ENCODE measurements at places on chromosomes 12 and 14. TPM values are rescaled to one million over a fixed set of nuclear protein-coding genes. Genes with fewer than 3 reads are reported as not detected.

Gene AGAP2
- total RNA-seq, result 1.7 TPM

Gene RACGAP1
- total RNA-seq, result 121 TPM

Gene SLC6A15
- 15.1 TPM for total RNA-seq

- no peak for DNase-seq
These were observed 784.2 kb downstream of the SLC6A15 start for GRCh38 chr12:84128117-84128991.

Gene LYZ
- total RNA-seq, result not detected

- DNase-seq, result peak; percentile 38
These were observed 1.8 kb upstream of the FAM222A start for GRCh38 chr12:109711596-109712461.

Gene TRHDE
- 0.22 TPM for total RNA-seq

Gene NPFF
- not detected for total RNA-seq

- no peak for DNase-seq
These were observed 70.5 kb downstream of the BCL11B start for GRCh38 chr14:99201351-99202073.

Gene SERPINA5
- 3.5 TPM for total RNA-seq

- DNase-seq, result no peak
These were observed 138.0 kb downstream of the ANO4 start for GRCh38 chr12:100932571-100932970.

DNA sequence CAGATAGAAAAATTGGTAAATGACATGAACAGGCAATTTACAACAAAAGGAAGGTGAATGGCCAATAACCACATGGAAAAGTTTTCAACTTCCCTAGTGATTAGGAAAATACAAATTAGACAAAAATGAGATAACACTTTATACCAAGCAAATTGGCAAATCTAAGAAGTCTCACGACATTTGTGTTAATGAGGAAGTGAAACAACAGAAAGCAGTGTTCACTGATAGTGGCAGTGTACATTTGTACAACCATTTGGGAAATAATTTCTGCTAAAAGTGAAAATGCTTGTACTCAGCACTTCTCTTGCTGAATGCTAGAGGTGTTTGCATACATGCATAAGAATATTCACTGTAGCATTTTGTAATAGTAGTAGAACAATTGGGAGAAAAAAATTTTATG, 126.6 kb downstream of the LLPH start:
- no peak for DNase-seq

DNA sequence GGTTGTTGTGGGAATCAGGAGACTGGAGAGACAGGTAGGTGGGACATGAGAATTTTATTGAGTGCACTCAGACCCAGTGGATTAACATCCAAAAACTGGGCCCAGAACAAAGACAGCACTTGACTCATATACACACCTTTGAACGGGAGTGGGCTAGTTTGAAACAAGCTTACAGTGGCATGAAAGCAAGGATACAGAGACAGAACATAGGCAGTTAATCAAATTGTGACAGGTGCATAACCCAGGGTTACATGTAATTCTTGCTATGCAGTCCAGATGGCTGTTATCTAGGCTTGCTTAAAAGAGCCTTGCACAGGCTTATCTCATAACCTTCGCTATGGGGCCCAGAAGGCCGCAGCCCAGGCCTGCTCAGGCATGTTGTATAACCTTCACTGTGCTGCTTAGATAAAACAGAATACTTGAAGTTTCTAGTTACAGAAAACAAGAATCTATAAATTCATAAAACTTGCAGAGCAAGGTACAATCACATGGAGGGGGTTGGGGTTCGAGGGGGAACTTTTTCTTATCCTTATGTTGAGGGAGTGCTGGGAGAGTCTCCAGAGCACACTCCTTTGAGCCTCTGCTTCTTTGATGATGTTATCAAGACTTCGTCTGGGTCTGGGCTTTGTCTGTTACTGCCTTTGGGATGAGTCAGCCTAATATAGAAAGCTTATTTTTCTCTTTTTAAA, 81.7 kb downstream of the TNFAIP2 start:
- no peak for DNase-seq

Gene SLCO1B1
- not detected for total RNA-seq

Gene AICDA
- not detected for total RNA-seq

DNA sequence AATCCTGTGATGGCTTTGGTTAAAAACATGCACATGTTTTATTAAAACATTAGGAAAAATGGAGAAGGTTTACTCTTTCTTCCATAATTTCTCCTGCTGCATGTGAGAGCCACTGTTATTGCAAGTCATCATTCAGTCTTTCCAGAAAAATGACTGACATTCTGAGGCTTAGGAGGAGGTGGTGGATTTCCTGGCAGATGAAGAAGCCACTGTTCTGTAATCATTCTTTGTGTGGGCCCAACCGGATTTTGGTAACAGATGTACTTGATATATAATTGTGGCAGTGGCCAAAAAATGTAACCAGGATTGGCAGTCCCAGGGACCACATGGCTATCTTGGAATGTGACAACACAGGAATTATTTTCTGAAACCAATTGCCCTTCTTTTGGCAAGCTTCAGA, 120.2 kb downstream of the DAAM1 start:
- no peak for DNase-seq

DNA sequence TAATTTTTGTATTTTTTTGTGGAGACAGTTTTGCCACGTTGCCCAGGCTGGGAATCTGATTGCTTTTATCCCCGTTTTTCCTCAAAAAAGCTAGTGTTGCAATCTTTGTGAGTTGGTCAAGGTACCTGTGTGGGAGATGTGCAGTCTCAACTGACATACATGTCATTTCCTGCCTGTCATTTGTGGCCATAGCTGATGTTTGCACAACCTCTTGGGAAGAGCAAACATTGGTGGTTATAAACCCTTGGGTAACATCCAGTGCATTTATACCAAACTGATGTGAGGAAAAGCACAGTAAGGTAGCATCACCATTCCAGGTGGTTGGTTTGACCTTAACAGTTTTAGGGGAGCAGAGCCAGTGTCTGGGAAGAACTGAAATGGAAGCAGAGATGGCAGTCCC, 54.7 kb downstream of the ATG14 start:
- no peak for DNase-seq

- peak; percentile 54 for DNase-seq
These were observed 1338.8 kb upstream of the SEL1L start for GRCh38 chr14:82872494-82872893.

All from neural progenitor cell (in vitro differentiated cells).